ENCODE measurements at places on chromosomes 2 and 18.

- DNase-seq, result peak; percentile 11
Measured at GRCh38 chr2:236663287-236664101, 93.9 kb downstream of the ACKR3 start.

DNA sequence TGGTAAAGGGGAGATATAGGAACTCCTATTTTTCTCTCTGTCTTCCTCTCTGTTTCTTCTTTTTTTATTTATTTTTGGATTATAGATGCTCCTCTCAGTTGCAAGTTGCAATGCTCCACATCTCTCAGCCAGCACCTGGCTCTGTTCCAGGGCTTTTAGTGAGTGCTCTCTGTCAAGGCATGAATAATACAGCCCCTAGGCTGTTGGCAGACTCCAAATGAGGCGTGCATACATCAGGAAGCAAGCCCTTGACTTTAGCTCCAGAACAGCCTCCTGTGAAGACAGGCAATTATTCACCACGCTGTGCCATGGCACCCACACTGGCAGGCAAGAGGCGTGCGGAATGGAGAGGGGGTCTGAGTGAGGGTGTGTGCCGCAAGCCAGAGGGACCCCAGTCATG is 228.1 kb upstream of the PXDN start:
- no peak for DNase-seq

- DNase-seq, result no peak
Measured at GRCh38 chr2:100891906-100892642, 72.1 kb downstream of the NPAS2 start.

GRCh38 chr2:127625572-127625951 is 20.4 kb upstream of the GPR17 start:
- DNase-seq, result no peak

GRCh38 chr2:130896813-130897212 is 60.1 kb downstream of the ARHGEF4 start:
- no peak for DNase-seq

All from LoVo (cell line).